ENCODE measurements at places on chromosomes 6 and 20.

DNA sequence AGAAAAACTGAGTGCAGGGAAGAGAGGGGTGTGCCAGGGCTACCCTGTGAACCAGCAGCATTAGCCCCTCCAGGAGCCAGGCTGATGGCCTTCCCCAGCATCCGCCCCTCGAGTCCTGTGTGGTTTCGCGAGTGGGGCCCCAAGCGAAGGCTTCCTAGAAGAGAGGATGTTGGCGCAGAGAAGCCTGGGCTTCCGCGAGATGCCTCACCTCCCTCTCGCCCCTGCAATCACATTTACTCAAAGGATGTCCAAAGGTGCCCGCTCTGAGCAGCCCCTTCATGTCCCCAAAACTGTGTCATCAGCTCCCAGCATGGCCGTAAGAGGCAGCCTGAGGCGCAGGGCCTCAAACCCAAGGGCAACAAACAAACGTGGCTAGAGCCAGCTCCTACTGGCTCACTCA is 111.7 kb downstream of the PREX1 start:
- no peak for DNase-seq

GRCh38 chr6:167219967-167220512 is 62.3 kb upstream of the GPR31 start:
- no peak for DNase-seq

- no peak for DNase-seq
Measured at GRCh38 chr20:36243726-36244125, 7.4 kb downstream of the AAR2 start.

DNA sequence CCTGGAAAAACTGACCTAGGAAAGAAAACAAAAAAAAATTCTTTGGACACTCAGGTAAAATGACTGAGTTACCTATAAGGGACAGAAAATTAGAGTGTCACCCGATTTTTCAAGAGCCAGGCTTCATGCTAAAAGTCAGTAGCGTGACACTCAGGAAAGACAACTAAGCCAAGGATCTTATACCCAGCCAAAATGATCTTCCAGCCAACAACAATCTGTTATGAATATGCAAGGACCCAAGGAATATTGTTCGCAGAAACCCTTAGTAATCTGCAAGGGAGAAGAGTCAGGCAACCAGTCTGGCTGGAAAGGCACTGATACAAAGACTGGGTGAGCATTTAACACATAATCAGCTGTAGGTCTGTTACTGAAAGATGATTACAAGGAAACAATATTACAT is 203.6 kb downstream of the GMPR start:
- no peak for DNase-seq

DNA sequence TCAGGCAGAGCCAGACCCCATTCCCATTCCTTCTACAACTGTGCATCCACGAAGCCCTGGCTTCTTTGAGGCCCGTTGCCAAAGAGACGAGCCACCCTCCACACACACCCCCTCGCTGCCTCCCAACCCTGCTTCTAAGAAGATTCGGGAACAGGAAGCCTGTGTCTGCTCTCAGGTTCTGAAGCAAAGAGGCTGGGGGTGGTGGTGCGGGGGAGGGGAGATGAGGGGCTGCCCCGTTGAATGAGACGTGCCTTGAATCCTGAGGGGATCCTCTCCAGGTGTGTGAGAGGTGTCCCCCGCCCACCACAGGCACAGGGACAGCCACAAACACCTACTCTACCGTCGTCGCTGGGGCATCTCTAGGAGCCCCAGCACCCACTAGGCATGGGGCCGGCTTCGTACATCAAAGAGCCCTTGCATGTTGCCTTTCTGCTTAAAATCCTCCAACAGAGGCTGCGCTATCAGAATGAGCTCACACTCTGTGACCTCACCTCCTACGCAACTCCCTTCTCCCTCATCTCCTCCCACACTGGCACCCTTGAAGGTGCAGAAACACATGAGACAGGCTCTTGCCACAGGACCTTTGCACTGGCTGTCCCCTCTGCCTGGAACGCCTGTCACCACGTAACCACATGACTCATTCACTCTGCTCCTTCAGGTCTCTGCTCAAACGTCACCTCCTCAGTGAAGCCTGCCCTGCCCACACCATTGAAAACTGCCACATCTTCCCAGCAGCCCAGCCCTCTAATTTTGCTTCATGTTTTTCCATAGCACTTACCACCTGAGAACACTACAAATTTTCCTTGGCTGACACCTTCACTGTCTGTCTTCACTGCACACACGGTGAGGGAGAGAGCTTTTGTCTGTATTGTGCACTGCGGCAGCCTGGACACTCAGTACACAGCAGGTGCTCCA is 58.5 kb downstream of the PREX1 start:
- DNase-seq = no peak

- peak; percentile 82 for DNase-seq
Measured at GRCh38 chr6:103326760-103327757, 1532.7 kb downstream of the HACE1 start.

DNA sequence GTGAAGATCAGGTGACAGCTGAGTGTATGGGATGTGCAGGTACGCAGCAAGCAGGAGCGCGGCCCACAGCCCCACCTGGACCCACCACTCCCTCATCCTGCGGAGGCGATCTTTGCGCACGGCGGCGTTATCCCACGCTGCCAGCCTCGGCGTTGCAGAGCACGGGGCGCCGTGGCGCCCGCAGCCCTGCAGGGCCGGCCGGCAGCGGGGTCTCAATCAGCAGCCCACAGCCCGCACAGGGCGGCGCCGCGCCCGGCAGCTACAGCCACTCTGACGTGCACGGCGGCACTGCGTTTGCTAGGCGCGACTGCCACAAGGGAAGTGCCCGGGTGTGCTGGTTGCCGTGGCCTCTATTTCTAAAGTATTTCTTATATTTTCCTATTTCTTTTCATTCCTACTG is 46.9 kb downstream of the LAMA2 start:
- no peak for DNase-seq

GRCh38 chr6:75896526-75896925 is 147.5 kb downstream of the MYO6 start:
- DNase-seq = no peak

GRCh38 chr6:127458817-127459216 is 372 bp downstream of the KIAA0408 start:
- DNase-seq = no peak

GRCh38 chr6:73657201-73657600 is 3.4 kb upstream of the SLC17A5 start:
- DNase-seq = no peak

GRCh38 chr6:21666201-21666691 is 72.7 kb downstream of the SOX4 start:
- no peak for DNase-seq

DNA sequence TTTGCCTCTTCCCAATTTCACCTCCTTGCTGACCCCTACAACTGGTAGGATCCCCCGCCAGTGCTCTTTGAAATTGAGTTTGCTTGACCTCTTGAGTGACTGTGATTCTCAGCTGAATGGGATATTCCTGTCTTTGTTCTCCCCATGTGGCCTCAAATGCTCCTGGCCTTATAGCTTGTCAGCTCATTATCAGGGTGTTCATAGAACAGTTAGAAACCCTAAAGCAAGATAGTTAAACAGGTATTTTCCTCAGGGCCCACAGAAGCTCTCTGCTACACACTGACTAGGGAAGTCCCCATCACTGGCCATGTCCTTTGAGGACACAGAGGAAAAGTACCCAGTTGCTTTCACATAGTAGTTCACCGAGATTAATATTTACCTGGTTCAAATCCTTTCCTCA is 211.5 kb upstream of the DTNBP1 start:
- DNase-seq = no peak

DNA sequence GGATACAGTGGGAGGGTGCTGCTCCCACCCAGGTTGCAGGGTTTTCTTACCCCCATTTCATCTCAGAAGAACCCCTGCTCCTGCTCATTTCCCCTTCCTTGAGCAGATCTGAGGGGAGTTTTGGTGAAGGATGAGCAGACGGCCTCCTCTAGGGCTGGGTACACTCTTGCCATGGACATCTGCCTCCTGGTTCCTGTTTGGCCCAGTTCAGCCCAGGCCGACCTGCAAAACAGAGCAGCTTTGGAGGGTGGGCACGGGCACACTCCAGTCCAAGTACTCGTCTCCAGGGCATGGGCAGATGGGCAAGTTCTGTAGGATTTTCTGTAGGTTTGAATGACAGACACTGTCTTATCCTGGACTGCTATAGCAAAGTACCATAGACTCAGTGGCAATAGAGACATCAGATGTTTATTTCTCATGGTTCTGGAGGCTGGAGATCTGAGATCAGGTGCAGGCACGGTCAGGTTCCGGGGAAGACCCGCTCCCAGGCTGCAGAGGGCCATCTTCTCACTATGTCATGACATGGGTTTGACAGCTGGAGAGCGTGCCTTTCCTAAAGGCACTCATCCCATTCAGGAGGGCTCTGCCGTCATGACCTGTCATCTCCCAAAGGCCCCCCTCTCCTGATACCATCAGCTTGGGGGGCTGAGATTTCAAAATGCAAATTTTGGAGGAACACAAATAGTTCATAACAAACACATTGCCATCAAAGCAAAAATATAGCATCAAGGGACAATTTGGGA is 6.2 kb downstream of the NPBWR2 start:
- DNase-seq = no peak

DNA sequence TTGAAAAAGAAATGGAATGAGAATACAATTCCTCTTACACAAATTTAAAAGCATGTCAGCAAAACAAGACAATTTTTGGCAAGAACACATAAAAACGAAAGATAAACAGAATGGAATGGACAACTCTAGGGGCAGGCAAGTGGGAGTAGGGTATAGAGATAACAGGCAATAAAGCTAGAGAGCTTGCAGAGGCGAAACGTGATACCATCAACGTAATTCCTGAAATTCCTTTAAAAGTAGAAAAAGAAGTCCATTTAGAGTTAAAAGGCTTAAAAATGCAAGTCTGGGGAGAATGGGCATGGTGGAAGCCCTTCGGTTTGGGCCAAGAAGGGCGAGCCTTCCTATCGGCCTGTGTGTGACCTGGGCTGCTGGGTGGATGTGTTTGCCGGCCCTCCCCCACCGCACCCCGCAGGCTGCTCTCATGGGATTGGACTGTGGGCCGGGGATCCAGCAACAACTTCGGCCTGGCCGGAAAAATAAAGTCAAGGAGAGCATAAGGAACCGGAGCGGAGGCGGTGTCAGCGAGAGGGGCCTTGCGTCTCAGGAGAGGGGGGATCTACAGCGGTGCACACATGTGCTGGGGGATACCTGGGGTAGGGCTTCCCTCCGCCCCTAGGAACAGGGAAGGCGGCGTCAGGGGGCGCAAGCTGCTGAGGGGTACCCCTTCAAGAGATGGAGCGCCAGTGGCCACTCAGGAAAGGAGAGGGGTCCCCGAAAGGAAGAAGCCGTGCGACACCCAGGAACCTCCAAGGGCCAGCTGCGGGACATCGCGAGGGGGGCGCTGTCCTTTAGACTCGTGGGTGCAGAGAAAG is 4.1 kb downstream of the TMEM239 start:
- no peak for DNase-seq

DNA sequence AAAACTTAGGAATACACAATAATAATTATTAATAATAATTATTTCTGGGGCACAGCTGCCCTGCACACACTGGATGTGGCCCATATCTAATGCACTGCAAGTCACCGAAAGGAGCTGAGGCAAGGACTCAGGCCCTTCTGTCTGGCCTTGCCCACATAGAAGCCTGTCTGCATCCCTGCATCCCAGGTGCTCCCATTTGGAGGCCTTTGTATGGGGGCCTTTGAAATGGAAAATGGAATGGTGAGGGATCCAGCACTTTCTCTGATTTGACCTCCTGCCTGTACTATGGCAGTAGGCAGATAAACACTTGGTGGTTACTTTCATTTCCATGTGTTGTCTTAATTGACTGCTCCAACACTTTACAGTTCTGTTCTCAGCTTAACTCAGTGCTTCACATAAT is 75.7 kb upstream of the PTCHD4 start:
- DNase-seq = no peak

DNA sequence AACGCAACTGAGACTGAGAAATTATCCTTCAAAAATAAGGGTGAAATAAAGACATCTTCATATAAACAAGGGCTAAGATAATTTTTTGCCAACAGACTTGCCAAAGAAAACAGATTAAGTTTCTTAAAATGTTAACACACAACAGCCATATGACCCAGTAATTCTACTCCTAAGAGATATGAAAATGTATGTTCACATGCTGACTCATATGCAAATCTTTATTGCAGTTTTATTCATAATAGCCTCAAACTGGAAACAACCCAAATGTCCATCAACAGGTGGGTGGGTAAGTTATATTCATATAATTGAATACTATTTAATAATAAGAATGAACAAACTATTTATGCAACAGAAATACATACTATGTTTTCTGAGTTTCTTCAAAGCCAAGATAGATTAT is 140.1 kb downstream of the REV3L start:
- no peak for DNase-seq

GRCh38 chr6:3333263-3333662 is 74.5 kb downstream of the PSMG4 start:
- DNase-seq = no peak

- DNase-seq = no peak
Measured at GRCh38 chr6:3741477-3741871, 10.0 kb downstream of the PXDC1 start.

DNA sequence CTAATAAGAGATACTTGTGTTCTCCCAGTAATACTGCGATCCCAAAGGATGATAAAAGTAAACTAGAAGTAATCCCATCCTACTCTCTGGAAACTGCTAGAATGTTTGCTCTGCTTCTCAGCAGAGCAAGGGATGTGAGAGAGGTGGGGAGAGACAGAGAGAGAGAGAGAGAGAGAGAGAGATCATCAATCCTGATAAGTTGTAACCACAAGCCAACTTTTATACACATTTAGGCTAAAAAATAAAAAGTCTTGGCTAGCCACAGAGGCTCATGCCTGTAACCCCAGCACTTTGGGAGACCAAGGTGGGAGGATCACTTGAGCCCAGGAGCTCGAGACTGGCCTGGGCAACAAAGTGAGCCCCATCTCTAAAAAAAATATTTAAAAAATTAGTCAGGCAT is 16.0 kb upstream of the TRIM38 start:
- no peak for DNase-seq

- no peak for DNase-seq
Measured at GRCh38 chr6:43715056-43715788, 27.6 kb upstream of the MRPS18A start.

GRCh38 chr6:101279410-101279809 is 114.1 kb upstream of the GRIK2 start:
- DNase-seq = no peak

DNA sequence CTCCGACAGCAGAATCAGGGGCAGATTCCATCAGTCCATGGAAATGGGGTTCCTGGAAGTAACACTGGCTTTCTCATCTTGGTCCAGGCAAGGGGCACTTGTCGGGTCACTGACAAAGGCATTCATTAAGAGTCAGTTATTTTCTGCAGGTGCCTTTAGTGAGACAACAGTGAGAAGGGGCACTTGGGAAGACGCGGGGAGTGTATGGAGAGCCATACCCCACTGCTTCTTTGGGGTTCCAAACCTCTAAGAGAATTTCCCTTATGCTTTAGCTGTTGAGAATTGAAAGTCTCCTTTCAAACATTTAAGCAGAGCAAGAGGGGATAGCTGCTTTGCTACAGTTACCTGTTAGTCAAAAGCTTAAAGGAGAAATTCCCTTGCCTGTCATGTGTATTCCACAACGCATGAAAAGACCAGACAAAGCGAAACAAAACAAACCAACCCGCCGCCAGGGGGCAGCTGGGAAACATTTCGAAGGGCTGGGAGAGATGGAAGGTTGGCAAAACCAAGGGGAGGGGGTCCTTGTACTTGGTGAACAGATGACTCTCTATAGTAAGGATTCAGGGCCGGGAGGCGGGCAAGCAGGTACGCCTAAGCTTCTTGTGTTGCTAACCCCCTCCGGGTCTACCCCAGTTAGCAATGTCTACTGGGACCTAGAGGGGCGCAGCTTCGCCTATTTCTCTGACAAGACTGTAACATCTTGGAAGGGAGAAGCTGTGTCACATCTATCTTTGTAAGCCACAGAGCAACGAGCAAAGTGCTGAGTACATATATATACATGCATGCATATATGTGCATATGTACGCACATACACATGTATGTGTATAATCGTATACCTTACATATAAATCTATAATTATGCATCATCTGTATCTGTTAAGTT is 474.9 kb upstream of the AGPAT4 start:
- DNase-seq = no peak

Measured in NCI-H446 treated with DMSO at 0.1 percent for 48 hours (cell line).